ENCODE measurements at places on chromosomes 16 and 17.

GRCh38 chr16:54121539-54122295 is 164.9 kb downstream of the IRX3 start:
- no peak for DNase-seq

- DNase-seq: no peak
These were observed 29.7 kb downstream of the FANCA start for GRCh38 chr16:89786474-89787364.

DNA sequence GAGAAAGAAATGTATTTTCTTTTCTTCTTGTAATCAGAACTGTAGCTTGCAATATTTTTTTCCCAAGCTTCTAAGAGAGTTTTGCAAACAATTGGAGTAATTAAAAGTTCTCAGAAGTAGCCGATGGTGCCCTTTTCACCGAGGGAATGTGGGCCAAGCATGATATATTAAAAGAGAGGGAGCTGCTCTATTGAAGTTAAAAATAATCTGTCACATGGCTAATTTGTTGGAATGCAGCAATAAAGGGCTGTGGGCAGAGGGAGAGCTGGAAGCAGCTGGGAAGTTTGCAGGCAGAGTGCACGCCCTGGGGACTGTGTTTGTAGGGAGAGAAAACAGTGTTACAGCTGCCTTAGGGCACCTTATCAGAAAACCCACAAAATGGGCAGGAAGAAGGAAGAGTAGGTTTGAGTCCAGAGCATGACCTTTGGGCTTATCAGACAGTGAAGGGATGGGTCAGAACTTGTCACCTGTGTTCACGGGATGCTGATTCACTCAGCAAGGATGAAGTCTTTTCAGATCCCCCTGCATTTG is 18.5 kb upstream of the TERF2 start:
- DNase-seq: peak; percentile 68

DNA sequence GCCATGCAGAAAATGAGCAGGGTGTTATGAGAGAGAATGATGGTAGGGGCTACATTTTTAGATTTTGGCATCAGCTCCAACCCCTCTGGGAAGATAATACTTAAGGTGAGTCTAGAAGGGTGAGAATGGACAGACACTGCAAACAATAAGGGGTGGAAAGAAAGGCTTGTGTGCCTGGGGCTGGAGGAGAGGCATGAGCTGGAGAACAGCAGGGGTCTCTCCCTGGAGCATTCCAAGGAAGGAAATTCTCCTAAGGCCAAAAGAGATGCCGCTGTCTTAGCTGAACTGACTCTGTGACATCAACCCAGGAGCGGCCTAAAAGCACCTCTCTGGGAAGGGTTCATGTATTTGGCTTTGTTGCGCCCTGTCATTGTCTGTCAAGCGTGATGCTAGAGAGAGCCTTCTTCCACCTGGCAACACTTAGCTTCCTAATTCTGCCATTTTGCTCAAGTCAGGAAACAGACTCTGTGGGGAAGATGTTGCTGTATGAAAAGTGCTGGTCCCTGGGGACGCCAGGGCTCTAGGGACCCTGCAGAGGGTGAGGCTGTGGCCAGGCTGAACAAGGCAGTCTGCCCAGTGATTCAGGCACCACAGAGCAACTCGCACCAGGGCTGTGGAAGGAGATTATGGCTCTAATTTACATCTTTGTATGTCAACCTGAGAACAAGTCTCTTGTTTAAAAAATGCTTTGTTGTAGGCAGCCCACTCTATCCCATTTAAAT is 225.7 kb downstream of the CBLN1 start:
- DNase-seq: no peak
